ENCODE measurements at places on chromosomes 7 and 10.

DNA sequence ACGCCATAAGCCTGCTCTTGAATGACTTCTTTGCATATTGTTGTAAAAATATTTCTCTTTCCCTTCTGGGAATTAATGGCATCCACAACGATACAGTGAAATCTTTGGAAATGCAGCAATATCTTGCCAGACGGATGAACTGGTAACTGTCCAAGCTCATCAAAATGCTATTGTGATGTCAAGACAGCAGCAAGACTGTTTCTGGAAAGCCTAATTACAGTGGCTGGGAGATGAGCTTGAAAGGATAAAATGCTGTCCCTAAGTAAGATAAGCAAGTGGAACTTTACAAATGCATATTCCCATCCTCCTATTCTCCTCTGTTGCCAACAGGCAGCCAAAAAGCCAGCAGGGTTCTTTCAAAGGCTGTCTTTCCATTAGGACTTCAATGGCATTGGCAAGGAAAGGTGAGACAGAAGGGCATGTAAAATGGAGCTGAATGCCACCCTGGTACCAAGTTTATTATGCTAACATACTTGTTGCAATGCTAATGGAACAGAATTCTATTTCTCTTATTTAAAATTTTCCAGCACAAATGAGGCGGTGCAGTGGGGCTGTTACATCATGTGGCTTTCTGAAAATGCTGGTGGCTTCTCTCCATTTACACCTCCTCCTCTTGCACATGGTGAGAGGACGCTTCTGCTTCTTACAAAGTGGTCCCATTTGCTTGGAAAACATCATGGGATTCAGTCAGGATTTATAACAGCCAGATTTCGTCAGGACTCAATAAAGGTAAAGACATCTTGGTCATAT, 178.3 kb upstream of the PTER start:
- DNase-seq, result no peak

DNA sequence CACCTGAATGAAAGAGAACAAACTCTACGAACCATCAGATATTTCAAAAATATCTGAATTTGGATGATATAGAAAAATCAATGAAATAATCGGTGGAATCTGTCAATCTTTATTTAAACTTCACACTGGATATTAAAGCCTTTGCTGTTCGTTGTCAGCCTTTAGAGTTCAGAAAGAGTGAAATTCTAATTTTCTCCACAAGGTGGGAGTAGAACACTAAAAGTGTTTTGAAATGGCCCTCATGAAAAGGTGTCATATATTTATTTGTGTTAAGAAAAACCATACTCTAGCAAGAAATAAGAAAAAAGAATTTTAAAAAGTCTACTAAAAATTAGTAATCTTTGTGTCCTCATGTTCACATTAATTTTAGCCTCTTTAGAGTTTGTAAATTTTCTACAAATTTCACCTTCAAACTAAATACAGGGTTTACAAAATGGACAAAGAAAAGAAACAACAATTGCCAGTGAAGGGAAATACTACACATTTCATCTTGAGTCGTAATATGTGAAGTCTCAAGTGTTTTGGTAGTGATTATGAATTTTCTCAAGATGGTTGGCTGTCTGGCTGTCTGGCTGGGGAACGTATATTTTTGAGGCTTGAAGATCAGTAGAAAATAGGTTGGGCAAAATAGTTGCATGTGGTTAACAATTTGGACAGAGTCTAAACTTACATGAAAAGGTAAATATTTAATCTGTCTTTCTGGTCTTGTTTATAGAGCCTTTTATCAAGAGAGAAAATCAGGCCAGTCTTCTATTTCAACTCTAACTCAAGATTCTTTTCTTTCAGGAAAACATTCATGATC, 43.7 kb downstream of the DNAJB9 start:
- no peak for DNase-seq

DNA sequence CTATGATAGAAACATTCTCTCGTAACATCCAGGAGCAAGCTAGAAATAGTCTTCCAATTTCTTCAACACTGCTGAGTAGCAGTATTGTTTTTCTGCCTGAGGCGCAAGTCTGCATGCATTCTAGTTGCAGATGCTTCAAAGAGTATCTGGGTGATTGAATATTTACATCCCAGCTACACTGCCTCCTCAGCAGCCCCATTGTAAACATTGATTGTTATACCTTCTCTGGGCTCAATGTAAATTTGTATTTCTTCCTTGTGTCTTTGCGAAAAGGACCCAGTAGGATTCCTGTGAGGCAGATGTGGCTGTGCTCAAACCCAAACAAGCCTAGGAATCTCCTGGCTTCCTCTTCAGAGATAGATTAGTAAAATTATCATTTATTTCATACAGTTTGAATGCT, 320.7 kb downstream of the CDC14C start:
- no peak for DNase-seq

- no peak for DNase-seq
Measured at GRCh38 chr10:131490991-131491594, 179.6 kb upstream of the TCERG1L start.

DNA sequence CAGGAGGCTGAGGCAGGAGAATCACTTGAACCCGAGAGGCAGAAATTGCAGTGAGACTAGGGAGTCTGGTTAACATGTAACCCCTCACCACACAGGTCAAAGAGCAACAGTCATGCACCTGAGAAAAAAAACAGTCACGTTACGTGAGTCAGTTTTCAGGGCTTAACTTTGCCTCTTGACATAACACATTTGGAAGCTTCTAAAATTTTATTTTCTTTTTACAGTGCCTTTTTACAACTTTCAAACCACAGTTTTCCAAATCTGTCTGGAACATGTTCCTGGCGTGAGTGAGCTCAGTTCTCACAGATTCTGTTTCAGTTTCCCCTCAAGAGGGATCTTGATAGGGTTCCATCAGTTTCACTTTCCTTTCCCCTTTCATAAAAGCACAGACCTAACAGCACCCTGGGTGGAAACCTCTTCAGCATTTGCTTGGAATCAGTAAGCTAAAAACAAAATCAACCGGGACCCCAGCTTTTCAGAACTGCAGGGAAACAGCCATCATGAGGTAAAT, 4.4 kb downstream of the IFIT3 start:
- no peak for DNase-seq

- DNase-seq, result no peak
Measured at GRCh38 chr10:22606164-22606614, 108.2 kb downstream of the PIP4K2A start.

- no peak for DNase-seq
Measured at GRCh38 chr7:24851786-24852185, 94.5 kb upstream of the GSDME start.

- DNase-seq, result no peak
Measured at GRCh38 chr7:4260867-4261600, 421.1 kb upstream of the FOXK1 start.

DNA sequence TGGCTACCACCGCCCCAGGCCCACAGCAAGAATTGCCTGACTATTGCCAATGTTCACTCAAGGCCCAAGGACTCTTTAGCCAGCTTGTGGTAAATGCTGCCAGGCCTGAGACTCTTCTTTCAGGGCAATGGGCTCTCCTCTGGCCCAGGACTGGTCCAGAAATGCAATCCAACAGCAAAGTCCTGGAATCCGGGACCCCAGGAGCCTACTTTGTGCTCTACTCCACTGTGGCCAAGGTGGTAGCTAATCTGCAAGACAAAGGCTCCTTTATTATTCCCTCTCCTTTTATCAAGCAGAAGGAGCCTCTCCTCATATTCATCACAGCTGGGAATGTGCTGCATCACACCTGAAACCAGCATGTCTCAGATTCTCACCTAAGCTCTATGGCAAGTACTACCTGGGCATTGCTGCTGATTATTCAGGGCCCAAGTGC, 107.6 kb upstream of the PRSS58 start:
- DNase-seq, result no peak

DNA sequence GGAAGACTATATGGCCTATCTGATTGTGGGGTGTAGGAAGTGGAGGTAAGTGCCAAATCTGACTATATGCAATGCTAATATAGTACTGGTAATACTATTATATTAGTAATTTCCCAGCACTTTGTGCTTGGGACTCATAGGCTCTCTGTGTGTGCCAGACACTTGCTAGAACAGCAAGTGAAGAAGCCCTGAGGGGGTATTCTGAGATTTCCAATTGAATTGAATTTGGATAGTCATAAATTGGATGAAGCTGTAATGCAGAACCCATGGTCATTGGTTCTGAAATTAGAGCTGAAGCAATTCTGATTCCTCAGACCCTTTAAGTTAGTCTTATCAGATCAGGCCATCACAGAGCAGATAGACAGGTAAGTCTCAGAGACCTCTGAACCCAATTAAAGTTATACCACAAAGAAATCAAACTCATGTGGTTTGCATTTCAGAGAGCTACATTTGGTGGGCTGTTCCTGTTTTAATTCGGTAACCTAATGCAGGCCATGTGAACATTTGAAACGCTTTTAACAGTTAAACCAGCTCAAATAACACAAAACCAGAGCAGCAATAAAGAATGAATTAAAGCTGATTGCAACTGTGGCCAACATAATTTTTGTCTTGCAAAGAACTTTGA, 179.5 kb downstream of the CREB5 start:
- DNase-seq, result no peak

- DNase-seq, result no peak
Measured at GRCh38 chr7:155507576-155507975, 38.8 kb downstream of the CNPY1 start.

DNA sequence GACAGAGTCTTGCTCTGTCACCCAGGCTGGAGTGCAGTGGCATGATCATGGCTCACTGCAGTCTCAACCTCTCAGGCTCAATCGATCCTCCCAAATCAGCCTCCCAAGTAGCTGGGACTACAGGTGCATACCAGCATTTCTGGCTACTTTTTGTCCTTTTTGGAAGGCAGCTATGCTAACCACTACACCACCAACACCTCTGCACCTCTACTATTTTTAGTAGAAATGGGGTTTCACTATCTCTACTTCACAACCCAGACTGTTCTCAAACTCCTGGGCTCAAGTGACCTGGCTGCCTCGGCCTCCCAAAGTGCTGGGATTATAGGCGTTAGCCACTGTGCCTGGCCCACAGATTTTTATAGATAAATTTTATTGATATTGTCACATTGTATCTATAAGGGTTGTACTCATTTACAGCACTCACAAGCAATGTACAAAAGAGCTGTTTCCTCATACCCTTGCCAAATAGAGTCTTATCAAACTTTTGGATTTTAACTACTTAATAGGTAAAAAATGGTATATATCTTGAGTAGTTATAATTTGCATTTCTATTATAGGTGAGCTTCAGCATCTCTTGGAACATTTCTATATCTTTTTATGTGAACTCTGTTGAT, 23.7 kb downstream of the PRR15 start:
- no peak for DNase-seq

DNA sequence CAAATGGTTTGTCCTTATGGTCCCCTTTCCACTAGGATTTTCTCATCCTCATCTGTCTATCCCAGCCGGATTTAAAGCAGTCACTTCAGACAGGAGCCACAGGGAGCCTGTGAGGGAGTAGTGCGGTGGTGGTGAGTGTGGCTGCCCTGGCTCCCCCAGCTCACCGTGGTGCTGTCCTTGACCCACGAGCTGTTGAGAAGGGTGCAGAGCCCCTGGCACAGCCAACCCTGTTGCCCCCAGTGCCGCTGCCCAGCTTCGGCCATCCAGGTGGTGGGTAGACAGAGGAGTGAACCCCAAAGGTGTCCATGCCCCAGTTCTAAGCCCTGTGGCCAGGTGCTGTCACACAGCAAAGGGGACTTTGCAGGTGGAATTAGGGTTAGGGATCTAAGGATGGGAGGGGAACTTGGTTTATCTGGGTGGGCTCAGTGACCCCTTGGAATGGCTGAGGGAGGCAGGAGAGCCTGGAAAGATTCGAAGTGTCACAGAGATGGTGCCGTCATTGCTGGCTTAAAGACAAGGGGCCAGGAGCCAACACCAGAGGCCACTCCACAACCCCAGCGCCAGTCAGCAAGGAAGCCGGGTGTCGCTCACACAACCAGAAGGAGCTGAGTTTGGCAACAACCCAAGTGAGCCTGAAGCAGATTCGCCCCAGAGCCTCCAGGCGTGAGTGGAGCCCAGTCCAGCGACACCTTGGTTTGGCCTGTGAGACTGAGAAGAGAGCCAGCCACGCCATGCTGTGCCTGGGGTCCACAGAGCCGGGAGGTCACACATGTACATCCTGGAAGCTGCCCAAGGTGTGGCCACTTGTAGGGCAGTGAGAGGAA, 142.4 kb downstream of the ADCY1 start:
- DNase-seq, result no peak

DNA sequence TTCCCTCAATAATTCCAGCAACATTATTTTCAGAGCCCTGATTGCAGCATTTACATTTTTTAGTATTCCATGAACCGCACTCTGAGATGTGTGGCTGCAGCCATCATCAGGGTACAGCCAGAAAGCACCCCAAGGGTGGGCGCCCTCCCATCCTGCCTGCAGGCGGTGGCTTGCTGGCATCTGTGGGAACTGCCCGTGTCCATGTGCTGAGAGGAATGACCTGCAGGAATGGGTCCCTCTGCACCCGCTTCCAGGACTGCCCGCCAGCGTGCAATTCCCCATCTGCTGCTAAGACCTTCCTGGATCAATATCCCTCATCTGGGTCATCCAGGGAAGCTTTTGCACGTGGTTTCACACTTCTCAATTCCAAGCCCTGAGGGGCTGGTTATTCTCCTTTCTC, 32.8 kb upstream of the NUB1 start:
- no peak for DNase-seq

GRCh38 chr7:105365541-105366534, 22.9 kb downstream of the SRPK2 start:
- DNase-seq, result no peak

GRCh38 chr10:44969854-44970253, 8.8 kb downstream of the DEPP1 start:
- no peak for DNase-seq

DNA sequence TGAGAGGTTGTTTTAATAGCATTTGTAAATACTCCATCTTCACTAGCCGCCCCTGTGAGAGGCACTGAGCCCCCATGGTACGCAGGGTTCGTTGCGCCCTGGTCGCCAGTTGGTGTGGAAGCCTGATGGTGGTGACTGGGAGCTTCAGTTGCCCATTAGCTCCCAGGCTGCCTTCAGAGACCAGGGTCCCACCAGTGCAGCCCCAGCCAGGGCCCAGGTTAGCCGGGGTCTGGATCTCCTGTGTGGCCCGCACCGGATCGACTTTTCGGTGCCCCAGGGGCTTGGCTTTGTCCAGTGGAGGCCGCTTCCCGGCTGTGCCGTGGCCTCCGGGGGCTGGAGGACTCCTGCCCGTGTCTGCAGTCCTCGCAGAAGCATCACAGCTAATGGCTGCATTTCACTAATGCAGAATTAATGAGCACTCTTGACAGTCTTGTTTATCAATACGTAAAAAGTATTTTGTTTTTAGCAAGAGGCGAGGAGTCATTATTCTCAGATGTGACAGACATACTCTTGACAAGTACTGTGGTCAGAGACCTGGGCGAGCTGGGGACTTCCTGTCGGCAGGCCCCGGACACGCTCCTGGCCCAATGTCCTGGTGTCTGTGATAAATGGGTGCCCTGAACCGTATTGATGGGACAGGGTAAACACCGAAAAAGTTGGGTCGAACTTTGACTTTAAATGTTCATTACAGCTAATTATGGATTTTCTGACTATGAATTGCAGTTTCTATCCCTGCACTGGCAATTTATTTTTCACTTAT, 99.8 kb downstream of the NKX6-2 start:
- DNase-seq, result no peak

GRCh38 chr7:35865287-35865686, 64.4 kb downstream of the SEPTIN7 start:
- no peak for DNase-seq

- no peak for DNase-seq
Measured at GRCh38 chr10:28849821-28850220, 172.5 kb downstream of the BAMBI start.

GRCh38 chr7:110835218-110835617, 255.7 kb upstream of the LRRN3 start:
- no peak for DNase-seq

All from esophagus squamous epithelium (tissue), 5 donors.